Fibroblast of the aortic adventitia (primary cell): ENCODE measurements at places on chromosomes 16 and 17.

DNA sequence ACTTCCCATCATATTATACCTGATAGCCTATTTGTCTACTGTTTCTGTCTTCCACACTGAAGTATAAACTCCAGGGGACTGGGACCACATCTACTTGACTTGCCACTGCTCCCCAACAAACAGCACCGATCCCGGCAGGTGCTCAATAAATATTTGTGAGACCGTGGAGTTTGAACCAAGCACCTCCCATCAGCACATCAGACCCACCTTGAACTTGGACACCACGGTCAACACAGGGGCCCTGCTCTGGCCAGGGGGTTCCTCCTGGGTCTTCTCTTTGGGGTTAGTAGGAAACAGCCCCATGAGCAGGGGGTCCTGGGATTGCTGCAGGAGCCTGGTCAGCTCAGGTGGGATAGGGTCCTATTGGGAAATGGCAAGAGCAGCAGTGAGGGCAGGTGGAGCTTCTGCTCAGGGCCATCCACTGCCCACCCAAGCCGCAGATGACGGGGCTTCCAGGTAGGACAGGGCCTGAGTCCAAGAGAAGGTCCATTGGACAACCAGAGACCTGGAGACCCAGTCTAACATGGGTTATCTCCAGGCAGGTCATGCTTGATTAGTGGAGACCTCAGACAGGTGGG lies 19.9 kb downstream of the ZNHIT3 start:
- no peak for DNase-seq

DNA sequence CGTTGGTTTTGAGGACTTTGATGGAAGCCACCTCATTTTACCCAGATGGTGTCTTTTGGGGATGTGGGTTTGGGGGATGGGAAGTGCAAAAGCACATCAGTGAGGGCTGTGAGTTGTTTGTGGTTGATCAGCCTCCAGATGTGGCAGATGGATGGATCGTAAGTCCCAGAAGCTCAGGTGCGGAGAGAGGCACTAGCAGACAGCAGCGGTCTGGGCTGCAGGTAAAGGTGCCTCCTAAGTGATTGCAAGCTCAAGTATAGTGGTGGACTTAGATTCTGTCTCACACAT lies 18.0 kb downstream of the HS3ST3B1 start:
- DNase-seq, result no peak

DNA sequence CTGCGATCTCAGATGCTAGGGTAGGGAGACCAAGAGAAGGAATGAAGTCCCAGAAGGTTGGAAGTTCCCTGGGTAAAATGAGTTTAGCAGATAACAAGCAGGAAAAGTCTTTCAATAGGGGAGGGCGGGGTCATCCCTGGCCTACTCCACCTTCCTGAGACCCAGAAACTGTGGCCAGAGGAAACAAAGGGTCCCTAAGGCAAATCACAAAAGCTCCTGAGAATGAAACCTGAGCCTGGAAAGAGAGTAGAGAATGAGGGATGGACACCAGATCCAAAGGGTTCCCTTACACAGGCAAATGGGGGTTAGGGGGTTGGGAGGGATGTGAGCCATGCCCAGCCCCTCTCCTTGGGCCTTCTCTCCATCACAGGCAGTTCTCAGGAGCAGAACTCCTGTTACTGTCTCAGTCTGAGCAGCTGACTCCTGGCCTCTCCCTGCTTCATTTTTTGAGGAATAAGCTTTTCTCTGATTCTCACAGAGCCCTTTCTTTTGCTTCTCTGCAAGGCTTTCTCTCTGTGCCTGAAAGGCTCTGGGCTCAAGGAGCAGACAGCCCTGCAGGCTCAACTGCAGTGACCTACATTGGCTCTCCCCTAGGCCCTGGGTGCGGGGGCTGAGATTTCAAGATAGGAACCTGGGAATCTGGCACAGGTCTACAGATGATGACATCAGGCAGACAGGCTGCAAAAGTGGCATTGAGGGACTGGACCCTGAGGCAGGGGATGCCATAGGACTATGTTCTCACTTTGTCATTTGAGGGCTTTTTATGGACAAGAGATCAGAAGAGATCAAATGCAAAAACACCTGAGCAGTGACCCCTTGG lies 9.8 kb upstream of the NR1D1 start:
- no peak for DNase-seq

DNA sequence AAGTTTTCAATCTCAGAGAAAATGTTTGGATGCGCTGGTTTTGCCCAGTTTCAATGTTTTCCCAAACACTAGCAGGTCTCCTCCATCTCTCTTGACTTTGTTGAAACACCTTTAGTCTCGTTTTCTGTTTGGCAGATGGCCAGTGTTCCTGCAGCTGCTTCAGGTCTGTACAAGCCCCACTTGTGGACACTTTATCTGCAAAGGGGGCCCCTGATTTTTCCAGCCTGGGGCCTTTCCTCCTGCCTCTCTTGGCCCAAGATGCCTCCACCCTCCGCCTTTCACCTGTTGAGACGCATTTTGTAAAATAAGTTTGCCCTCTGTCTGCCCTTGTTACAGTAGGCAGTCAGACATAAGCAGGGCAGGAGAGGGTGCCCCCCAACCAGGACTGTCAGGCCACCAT lies 21.8 kb upstream of the PRM1 start:
- no peak for DNase-seq

- no peak for DNase-seq
Measured at GRCh38 chr16:23107936-23108335, 41.3 kb downstream of the USP31 start.

DNA sequence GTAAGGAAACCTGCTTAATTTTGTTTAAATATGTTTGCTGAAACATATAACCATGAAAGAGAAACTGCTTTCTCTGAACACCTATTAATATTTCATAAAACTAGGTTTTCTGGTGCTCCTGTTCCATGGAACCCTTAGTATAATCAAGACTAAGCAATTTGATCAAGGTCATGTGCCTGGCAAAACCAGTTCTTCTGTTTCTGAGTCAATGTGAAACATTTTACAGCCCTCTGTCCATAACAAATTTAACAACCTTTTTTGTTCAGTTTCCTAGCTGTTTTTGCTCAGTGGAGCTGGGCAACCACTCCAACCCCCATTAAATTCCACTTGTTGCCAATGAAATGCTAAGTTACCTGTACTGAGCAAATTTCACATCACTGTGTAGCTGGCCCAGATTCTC lies 344.0 kb downstream of the CA10 start:
- no peak for DNase-seq

- no peak for DNase-seq
Measured at GRCh38 chr17:14296166-14296910, 4.5 kb upstream of the HS3ST3B1 start.

- peak; percentile 68 for DNase-seq
Measured at GRCh38 chr17:62995377-62995885, 29.4 kb downstream of the TANC2 start.

GRCh38 chr17:67322042-67322787 lies 44.2 kb downstream of the PSMD12 start:
- DNase-seq, result no peak

DNA sequence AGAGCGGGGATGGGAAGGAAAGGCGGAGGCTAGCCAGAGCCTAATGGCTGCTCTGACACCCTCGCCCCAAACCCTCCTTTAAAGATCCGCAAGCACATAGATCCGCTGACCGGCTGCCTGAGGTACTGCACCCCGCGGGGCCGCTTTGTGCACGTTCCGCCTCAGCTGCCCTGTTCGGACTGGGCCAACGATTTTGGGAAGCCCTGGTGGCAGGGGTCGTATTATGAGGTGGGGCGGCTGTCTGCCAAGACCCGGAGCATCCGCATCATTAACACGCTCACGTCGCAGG lies 663 bp downstream of the CYB5D1 start:
- DNase-seq, result no peak

GRCh38 chr16:78925083-78925767 lies 675.3 kb downstream of the MAF start:
- DNase-seq, result no peak

DNA sequence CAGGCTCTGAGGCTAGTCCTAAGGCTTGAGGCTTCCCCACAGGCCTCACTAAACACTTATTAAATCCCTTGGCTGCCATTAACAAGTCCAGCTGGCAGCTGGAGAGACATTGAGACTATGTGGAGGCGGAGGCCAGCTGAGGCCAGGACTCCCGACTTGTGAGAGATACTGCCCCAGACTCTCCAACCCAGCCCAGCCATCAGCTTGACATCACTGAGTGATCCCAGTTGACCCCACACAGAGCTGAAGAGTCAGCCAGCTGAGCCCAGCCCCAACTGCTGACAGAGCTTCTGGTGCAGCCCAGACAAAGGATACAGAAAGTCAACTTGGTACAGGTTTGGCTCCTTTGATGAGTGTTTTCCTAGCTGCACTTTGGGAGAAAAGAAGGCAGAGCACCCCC lies 343.1 kb downstream of the C16orf95 start:
- no peak for DNase-seq

GRCh38 chr16:51849715-51850114 lies 697.2 kb downstream of the TOX3 start:
- DNase-seq, result no peak

GRCh38 chr17:73855720-73856333 lies 211.6 kb upstream of the SDK2 start:
- DNase-seq, result no peak

DNA sequence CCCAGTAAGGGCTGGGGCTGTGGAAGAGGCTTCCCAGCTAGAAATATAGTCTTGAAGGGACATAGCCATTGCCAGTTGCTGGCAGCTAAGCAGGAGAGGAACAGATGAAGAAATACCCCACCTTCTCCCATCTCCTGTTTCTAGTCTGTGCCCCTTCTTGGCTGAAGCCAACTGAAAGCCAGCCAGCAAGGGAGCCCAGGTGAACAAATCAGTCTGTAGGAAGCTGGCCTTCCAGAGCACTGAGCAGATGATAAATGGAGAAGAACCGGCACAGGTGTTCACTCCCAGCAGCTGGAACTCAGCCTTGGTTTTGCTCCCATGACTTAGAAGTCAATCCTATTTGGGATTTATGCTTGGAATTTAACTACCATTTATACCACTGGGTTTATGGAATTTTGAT lies 69.2 kb upstream of the DHX40 start:
- DNase-seq, result no peak

- DNase-seq, result peak; percentile 97
Measured at GRCh38 chr16:86387468-86388440, 122.6 kb upstream of the FOXF1 start.

DNA sequence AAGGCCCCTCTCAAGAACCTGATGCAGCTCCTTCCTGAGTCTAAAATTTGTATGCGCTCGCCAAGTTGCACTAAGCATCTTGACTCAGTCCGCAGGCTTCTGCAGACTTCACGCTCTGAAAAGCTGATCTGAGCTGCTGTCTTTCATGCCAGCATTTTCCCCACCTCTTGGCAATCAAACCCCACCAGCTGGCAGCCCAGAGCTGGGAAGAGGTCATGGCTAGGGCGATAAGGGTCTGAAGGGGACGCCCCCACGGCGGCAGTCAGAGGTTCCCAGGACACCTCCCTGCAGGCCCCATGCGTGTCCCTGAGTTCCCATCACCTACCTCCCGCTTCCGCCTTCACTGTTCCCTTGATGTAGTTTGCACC lies 5.1 kb upstream of the UNC13D start:
- no peak for DNase-seq

DNA sequence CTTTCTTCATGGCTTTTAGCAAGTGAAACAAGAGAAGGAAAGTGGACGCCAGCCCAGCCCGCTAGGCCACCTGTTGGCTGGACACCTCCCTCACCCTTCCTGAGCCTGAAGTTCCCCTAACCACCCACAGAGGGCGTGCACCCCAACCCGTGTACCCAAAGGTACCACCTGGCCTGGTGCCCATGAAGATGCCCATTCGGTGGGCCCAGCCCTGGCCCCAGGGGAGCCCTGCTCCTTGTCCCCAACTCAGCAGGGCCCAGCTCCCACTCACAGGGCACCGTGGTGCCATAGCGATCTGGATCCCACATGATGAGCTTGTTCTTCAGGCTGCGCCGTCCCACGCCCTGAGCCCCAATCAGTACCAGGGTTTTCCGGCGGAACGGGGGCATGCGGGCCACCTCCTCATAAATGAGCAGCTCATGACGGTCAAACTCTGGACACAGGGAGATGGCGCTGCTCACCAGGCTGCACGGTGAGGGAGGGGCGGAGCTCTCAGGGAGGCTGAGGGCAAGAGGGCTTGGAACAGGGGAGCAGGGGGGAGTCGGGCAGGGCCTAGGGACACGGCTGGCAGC lies 26.8 kb downstream of the MPP2 start:
- no peak for DNase-seq

DNA sequence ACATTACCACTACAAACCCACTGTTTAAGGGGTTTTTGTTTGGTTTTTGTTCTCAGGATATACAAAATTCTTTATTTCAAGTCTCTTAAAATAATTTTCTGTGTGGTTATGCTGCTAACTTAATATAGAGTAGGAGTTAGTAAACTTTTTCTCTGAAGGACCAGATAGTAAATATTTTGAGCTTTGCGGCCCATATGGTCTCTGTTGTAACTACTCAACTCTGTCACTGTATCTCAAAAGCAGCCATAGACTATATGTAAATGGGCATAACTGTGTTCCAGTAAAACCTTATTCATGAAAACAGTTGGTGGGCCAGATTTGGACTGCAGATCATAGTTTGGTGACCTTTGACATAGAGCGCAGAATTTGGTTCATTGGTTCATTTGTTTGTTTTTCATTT lies 7.2 kb downstream of the TANGO6 start:
- no peak for DNase-seq

DNA sequence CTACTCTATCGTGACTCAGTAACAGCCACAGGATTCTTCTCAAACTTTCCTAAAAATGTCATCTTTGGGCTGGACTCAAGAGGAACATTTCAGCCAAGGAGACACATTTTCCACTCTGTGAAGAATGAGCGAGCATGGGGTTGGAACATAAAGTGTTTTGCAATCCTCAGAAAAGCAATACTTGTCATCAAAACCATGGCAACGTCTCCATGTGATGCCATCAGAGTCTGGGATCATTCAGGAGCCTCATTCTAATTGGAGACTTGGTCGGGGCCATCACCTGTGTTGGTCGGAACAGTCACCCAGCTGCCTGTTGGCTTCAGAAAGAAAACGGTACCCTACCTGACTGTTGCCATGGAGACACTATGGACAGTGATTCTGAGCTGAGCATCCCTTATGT lies 25.5 kb downstream of the MYOCD start:
- DNase-seq, result peak; percentile 3

GRCh38 chr16:92431-93339 lies 14.7 kb downstream of the MPG start:
- DNase-seq, result no peak

GRCh38 chr17:41539979-41540701 lies 12.0 kb upstream of the KRT19 start:
- DNase-seq, result no peak

DNA sequence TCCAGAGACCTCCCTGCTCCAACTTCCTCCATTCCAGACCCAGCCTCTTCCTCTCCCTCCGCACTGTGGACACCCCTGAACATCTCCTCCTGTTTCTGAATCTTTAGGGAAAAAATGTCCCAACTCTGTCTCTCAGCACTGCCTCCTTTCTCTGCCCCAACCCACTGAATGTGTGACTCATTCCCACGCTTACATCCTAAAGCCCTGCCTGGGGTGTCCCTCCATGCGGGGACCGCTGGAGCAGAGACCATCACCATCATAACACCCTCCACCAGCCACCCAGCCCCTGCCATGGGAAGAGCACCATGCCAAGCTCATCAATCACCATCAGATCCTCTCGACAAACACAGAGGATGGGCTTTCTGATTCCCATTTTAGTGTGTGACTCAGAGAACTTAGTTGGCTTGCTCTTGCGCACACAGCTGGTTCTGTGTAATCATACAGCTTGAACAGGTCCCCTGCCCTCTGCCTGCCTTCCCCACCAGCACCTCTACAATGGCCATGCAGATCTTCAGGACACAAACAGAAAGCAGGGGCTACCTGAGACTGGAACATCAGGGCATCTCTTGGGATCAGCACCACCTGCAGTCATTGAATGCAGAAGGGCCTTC lies 10.7 kb downstream of the RPRML start:
- no peak for DNase-seq

- no peak for DNase-seq
Measured at GRCh38 chr17:47792979-47793378, 28.6 kb downstream of the OSBPL7 start.
